ENCODE measurements at places on chromosomes 2 and 18.

DNA sequence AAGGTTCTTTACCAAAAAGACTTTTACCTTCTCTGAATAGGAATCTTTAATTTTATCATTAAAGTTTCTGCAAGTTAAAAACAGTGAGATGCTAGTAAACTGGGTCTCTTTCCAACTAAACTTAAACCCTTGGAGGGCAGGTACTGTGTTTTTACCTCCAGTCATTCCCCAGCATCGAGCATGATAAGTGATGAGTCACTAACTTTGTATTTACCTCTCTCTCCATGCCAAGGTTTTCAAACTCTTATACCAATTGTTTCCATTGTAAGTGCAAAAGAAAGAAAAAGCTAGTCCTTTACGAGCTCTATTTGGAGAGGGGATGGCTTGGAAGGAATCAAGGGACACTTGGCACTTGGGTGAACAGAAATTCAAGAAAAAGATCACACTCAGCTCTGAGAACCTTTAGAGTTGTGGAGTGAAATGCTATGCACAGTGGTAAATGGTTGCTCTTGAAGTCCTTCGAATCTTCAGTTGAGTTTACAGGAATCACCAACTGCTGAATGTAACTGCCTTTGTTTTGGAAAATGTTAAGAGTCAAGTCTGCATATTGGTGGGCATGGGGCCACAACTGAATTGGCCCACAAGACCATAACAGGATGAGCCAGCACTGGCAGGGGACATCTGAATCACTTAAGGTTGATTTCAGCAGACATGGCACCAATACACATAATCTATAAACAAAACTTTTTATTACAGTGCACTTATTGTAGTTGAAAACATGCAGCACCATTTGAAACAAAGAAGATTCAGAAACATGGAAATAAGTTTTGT is 8.3 kb upstream of the RBM43 start:
- no peaks in the 10 kb centered on the region for H3K27me3 ChIP-seq
- peaks cover 8% of the 10 kb centered on the region for H3K36me3 ChIP-seq
- H3K4me1 ChIP-seq = no peaks in the 10 kb centered on the region

- no peak overlapping the region for H3K27ac ChIP-seq
- DNase-seq = no peak
- H3K36me3 ChIP-seq = no peaks in the 10 kb centered on the region
Observed at GRCh38 chr2:82330155-82330554, 2025.6 kb upstream of the LRRTM1 start.

GRCh38 chr18:55706898-55707297 is 118.9 kb upstream of the TCF4 start:
- H3K36me3 ChIP-seq = no peaks in the 10 kb centered on the region
- H3K27ac ChIP-seq = no peak overlapping the region
- H3K4me1 ChIP-seq = no peaks in the 10 kb centered on the region
- no peak overlapping the region for H3K4me3 ChIP-seq
- no peak for DNase-seq

- no peak overlapping the region for H3K4me3 ChIP-seq
- no peak overlapping the region for H3K27ac ChIP-seq
- no peaks in the 10 kb centered on the region for H3K4me1 ChIP-seq
- no peaks in the 10 kb centered on the region for H3K36me3 ChIP-seq
Observed at GRCh38 chr2:33670392-33670937, 71.4 kb upstream of the FAM98A start.

DNA sequence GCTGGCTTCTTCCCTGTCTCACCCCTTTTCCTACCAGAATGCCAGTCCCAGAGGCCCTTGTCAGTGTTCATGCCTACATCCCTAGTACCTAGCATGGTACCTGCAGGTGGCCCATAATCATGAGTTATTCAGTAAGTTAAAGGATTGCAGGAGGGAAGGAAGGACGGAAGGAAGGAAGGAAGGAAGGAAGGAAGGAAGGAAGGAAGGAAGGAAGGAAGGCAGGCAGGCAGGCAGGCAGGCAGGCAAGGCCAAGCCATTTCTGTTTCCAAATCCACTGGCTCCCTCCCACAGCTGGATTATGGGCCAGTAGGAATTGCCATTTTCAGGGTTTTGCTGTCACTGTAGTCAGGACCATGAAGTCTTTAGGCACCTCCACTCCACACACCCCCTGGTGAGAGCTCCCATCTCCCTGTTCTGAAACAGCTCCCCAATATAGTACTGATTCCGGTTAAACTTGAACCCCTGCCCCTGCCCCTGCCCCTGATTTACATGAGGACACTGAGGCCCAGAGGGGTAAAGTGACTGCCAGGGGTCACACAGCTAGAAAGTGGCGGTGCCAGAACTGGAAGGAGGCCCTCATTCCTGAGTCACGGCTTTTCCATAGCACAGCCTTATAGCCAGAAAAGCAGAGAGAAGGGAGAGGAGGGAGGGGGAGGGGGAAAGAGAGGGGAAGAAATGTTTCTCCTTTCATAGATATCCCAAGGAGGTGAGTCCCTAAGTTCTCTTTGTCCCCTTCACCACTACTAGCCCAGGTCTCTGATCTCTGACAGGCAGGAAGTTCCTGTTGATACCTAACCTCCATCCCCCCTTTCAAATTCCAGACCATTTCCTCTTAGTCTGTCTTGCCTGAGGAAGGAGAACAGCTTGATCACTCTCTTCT is 12.2 kb upstream of the TNS1 start:
- no peak overlapping the region for H3K4me3 ChIP-seq
- H3K4me1 ChIP-seq = peaks cover 45% of the 10 kb centered on the region
- DNase-seq = no peak
- no peak overlapping the region for H3K27ac ChIP-seq
- H3K36me3 ChIP-seq = no peaks in the 10 kb centered on the region

Data from esophagus muscularis mucosa (tissue), 4 donors.